ENCODE measurements at places on chromosomes 12 and 14. TPM values are rescaled to one million over a fixed set of nuclear protein-coding genes. Genes with fewer than 3 reads are reported as not detected.

USP44 gene
- 0.17 TPM for total RNA-seq

COPS7A gene
- total RNA-seq = 50.2 TPM

METTL3 gene
- 45.2 TPM for total RNA-seq

RNU4-1 gene
- not detected for total RNA-seq

PIANP gene
- 0.75 TPM for total RNA-seq

OR4L1 gene
- total RNA-seq = not detected

ZCCHC8 gene
- total RNA-seq = 22.3 TPM

IAPP gene
- total RNA-seq = not detected

HOXC5 gene
- 1.0 TPM for total RNA-seq

CCDC85C gene
- 33.6 TPM for total RNA-seq

RDH12 gene
- not detected for total RNA-seq

SSTR1 gene
- 0.02 TPM for total RNA-seq

KRT74 gene
- not detected for total RNA-seq

ZBTB1 gene
- total RNA-seq = 19.5 TPM

CNTN1 gene
- total RNA-seq = 51.1 TPM

KERA gene
- total RNA-seq = not detected

MYG1 gene
- 90.4 TPM for total RNA-seq

ART4 gene
- not detected for total RNA-seq

NINJ2 gene
- total RNA-seq = 0.61 TPM

DPPA3 gene
- total RNA-seq = not detected

TMTC1 gene
- total RNA-seq = 0.03 TPM

CCND2 gene
- not detected for total RNA-seq

NKX2-1 gene
- 0.07 TPM for total RNA-seq

AGAP2 gene
- total RNA-seq = 0.23 TPM

AVPR1A gene
- total RNA-seq = 0.07 TPM

CLEC9A gene
- not detected for total RNA-seq

DTX3 gene
- total RNA-seq = 14.2 TPM

NOXRED1 gene
- 0.08 TPM for total RNA-seq

KRT81 gene
- 3,224 TPM for total RNA-seq

TSPAN8 gene
- 0.22 TPM for total RNA-seq

KRT75 gene
- 0.11 TPM for total RNA-seq

IFNG gene
- not detected for total RNA-seq

ARHGAP9 gene
- 0.60 TPM for total RNA-seq

RNF31 gene
- total RNA-seq = 33.7 TPM

REP15 gene
- total RNA-seq = 0.30 TPM

MYH6 gene
- total RNA-seq = 0.10 TPM
